Naive B cell (primary cell): ENCODE measurements at places on chromosomes 16 and 17.

DNA sequence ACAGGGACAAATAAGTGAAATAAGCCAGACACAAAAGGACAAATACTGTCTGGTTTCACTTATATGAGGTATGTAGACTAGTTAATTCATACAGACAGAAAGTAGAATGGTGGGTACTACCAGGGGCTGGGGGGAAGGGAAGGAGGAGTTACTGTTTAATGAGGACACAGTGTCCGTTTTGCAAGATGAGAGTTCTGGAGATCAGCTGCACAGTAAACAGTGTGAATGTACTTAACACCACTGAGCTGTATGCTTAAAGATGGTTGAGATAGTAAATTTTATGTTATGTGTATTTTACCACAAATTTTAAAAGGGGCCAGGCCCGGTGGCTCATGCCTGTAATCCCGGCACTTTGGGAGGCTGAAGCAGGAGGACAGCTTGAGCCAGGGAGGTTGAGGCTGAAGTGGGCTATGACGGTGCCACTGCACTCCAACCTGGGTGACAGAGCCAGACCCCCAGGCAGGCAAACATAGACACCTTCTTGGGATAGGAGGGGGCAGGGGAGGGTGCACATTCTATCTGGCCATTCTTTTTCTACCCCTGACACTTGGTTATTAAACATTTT lies 23.5 kb downstream of the LRRC75A start:
- DNase-seq = no peak
- H3K36me3 ChIP-seq = no peaks in the 10 kb centered on the region
- H3K4me1 ChIP-seq = no peaks in the 10 kb centered on the region
- H3K27ac ChIP-seq = no peak overlapping the region
- H3K27me3 ChIP-seq = no peaks in the 10 kb centered on the region
- no peak overlapping the region for H3K4me3 ChIP-seq

DNA sequence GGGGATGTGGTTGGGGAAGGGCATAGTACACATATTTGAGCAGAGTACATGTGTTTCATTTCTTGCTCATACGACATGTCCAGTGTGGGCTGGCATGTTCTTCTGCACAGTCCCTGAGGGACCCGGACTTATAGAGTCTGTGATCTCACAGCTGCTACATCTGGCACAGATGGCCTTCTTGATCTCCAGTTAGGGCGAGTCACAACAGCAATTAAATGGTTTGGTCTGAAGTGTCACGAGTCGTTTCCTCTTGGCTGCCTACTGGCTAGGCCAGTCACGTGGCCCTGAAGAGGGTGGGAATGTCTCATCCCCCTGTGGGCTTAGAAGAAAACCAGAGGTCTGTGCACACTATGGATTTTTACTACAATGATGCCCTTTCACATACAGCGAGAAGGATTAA lies 443.6 kb downstream of the WWOX start:
- H3K27ac ChIP-seq = no peak overlapping the region
- no peak for DNase-seq
- no peak overlapping the region for H3K4me3 ChIP-seq
- no peaks in the 10 kb centered on the region for H3K27me3 ChIP-seq
- H3K4me1 ChIP-seq = peaks cover 5% of the 10 kb centered on the region

DNA sequence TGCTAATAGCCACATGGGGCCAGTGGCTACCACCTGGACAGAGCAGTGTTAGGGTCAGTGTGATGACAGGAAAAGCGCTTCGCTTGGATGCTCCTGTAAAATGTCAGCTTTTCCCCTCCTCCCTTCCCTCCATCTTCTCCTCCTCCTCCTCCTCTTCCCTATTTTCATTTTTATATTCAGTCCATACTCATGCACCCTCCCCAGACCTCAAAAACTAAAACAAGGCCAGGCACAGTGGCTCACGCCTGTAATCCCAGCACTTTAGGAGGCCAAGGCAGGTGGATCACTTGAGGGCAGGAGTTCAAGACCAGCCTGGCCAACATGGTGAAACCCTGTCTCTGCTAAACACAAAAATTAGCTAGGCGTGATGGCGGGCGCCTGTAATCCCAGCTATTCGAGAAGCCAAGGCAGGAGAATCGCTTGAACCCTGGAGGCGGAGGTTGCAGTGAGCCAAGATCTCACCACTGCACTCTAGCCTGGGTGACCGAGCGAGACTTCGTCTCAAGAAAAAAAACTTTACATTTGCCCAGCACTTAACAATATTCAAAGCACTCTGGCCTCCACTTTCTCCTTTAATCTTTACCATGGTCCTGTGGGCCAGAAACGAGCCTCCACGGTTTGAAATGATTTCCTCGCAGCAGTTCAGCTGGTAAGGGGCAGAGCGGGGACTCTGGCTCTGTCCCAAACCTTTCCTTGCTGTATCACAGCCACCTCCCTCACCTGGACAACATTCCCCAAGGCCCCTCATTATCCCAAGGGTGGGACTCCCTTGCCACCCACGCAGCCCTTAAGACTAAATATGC lies 21.8 kb downstream of the ANKRD40 start:
- H3K4me1 ChIP-seq = peaks cover 4% of the 10 kb centered on the region
- H3K4me3 ChIP-seq = no peak overlapping the region
- DNase-seq = no peak
- no peak overlapping the region for H3K27ac ChIP-seq
- no peaks in the 10 kb centered on the region for H3K36me3 ChIP-seq
- H3K27me3 ChIP-seq = peaks cover 19% of the 10 kb centered on the region

GRCh38 chr16:17177242-17177958 lies 293.4 kb downstream of the XYLT1 start:
- no peaks in the 10 kb centered on the region for H3K36me3 ChIP-seq
- H3K4me3 ChIP-seq = no peak overlapping the region
- no peaks in the 10 kb centered on the region for H3K27me3 ChIP-seq
- peak overlapping the region; percentile 83 for H3K27ac ChIP-seq
- DNase-seq = no peak

- H3K27me3 ChIP-seq = no peaks in the 10 kb centered on the region
- no peaks in the 10 kb centered on the region for H3K36me3 ChIP-seq
- DNase-seq = no peak
- no peaks in the 10 kb centered on the region for H3K4me1 ChIP-seq
Measured at GRCh38 chr16:74740795-74741304, 33.8 kb downstream of the FA2H start.

- H3K36me3 ChIP-seq = peaks cover 7% of the 10 kb centered on the region
- peak overlapping the region; percentile 93 for H3K27ac ChIP-seq
- no peaks in the 10 kb centered on the region for H3K27me3 ChIP-seq
- no peak for DNase-seq
- H3K4me1 ChIP-seq = peaks cover 16% of the 10 kb centered on the region
Measured at GRCh38 chr17:44061446-44061845, 5.0 kb downstream of the LSM12 start.

DNA sequence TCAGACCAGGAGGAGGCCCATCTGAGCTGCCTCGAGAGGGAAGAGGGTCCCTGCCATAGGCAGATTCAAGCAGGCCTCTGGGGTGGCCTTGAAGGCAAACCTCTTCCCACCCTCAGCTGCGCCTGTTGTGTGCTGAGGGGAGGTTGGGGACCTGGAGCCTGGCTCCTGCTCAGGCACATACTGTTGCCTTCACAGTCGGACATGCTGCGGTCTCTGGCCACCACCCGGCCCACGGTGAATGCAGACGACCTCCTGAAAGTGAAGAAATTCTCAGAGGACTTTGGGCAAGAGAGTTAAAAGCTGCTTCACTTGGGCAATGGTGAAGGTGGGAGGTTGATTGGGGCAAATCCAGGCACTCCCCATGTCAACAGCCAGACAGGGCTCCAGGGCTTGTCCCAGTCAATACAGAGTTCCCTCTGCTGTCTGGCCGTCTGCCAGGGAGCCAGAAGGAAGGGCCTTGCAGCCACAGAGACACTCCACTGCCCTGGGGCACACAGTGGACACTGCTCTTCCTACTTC lies 6.3 kb downstream of the PDF start:
- no peaks in the 10 kb centered on the region for H3K27me3 ChIP-seq
- H3K4me1 ChIP-seq = peaks cover 34% of the 10 kb centered on the region
- H3K4me3 ChIP-seq = no peak overlapping the region
- no peak for DNase-seq
- H3K27ac ChIP-seq = no peak overlapping the region

- peaks cover 37% of the 10 kb centered on the region for H3K4me1 ChIP-seq
- H3K36me3 ChIP-seq = peaks cover 15% of the 10 kb centered on the region
- peak overlapping the region; percentile 65 for H3K27ac ChIP-seq
- H3K27me3 ChIP-seq = no peaks in the 10 kb centered on the region
- H3K4me3 ChIP-seq = no peak overlapping the region
- no peak for DNase-seq
Measured at GRCh38 chr17:27496005-27496404, 39.8 kb downstream of the KSR1 start.

- no peaks in the 10 kb centered on the region for H3K36me3 ChIP-seq
- no peak overlapping the region for H3K4me3 ChIP-seq
- H3K27me3 ChIP-seq = peaks cover 34% of the 10 kb centered on the region
- no peak overlapping the region for H3K27ac ChIP-seq
- no peaks in the 10 kb centered on the region for H3K4me1 ChIP-seq
Measured at GRCh38 chr17:33803199-33803685, 451.8 kb upstream of the CCL2 start.

DNA sequence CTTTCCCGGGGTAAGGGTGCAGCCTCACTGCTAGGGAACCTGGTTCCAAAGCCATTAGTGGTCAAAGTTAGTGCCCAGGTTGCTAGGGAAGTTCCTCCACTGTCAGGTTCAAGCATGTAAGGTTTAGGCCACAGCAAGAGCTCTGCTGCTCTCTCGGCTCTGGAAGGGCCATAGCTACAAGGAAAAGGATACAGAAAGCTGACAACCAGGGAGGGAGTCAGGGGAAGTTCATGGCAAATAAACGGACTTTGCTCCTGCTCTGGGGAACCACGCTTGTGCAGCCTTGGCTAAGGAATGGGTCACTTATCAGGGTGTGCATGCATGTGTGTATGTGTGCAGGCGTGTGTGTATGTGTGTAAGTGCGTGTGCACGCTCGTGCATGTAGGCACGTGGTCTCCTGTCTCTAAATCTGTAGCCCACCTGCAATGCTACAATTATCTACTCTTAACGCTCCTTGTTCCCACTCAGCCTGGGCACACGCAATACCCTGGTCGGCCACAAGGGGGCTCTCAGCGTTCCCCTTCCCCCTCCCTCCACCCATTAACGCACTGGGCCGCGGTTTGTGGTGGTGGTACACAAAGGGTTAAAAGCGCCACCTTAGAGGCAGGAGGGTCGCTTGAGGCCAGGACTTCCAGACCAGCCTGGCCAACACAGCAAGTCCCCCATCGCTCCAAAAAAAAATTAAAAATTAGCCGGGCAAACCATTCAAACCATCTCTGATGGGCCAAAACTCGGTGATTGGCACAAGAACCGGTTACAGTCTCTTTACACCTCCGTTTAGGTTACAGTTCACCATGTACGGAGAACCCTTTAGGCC lies 48.4 kb upstream of the KDM8 start:
- no peaks in the 10 kb centered on the region for H3K27me3 ChIP-seq
- peaks cover 8% of the 10 kb centered on the region for H3K4me1 ChIP-seq
- H3K27ac ChIP-seq = peak overlapping the region; percentile 50
- no peak overlapping the region for H3K4me3 ChIP-seq
- peak; percentile 48 for DNase-seq

- DNase-seq = no peak
- H3K4me3 ChIP-seq = no peak overlapping the region
- no peaks in the 10 kb centered on the region for H3K4me1 ChIP-seq
- H3K27ac ChIP-seq = no peak overlapping the region
- H3K36me3 ChIP-seq = peaks cover 8% of the 10 kb centered on the region
Measured at GRCh38 chr16:19419698-19420075, 2.0 kb downstream of the TMC5 start.

DNA sequence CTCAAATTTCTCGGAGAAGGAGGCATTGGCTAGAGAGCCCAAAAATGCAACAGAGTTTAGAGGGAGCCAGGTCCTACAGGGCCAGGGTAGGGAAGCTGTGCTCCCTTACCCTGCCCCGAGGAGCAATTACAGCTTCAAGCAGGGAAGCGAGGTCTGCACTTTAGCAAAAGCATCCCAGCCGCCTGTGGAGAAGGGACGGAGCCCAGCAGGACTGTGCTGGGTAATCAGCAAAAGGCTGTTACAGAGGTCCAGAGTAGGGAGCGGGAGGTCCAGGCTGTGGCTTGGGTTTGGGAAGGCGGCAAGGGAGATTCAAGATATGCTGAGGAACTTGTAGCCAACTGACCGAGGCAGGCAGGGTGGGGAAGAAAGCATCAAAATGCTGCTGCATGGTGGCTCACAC lies 162.6 kb downstream of the TMEM132E start:
- H3K36me3 ChIP-seq = no peaks in the 10 kb centered on the region
- no peaks in the 10 kb centered on the region for H3K4me1 ChIP-seq
- peaks cover 20% of the 10 kb centered on the region for H3K27me3 ChIP-seq
- DNase-seq = no peak
- no peak overlapping the region for H3K4me3 ChIP-seq
- no peak overlapping the region for H3K27ac ChIP-seq

DNA sequence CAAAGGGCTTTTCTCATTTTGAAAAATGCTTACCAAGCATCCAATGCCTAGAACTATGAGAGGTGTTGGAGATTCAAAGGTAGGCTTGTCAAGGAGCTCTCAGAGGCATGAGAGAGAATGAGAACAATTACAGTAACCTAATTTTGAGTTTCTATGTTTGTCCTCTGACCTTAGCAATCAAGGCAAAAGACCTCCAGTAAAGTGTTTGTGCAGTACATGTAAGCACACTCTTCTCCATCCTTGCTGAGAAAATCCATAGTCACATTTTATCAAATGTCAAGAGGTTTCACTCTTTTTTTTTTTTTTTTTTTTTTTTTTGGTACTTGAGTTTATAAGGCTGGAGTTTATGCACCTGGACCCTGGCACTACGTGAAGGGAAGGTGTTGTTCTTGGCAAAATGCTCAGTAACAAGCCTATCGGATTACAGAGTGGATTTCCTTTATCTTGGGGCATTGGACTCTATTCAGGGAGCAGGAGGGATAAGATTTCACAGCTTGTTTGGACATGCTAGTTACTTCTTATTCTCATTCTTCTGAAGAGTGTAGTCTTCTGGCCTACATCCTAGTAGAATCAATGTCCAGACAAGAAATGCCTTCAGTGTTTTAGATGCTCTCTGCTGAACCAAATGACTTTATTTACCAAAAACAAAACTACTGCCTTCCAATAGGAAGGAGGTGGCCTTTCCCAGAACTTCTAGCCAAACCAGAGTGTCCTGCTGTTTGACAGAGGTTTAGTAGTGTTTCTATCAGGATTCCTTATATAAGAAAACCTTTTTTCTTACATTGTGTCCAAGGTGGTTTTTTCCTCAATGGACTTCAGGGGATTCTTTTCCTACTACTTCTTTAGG lies 21.9 kb downstream of the KCNJ2 start:
- H3K4me3 ChIP-seq = no peak overlapping the region
- no peaks in the 10 kb centered on the region for H3K36me3 ChIP-seq
- no peak for DNase-seq
- H3K4me1 ChIP-seq = no peaks in the 10 kb centered on the region
- no peak overlapping the region for H3K27ac ChIP-seq
- no peaks in the 10 kb centered on the region for H3K27me3 ChIP-seq

DNA sequence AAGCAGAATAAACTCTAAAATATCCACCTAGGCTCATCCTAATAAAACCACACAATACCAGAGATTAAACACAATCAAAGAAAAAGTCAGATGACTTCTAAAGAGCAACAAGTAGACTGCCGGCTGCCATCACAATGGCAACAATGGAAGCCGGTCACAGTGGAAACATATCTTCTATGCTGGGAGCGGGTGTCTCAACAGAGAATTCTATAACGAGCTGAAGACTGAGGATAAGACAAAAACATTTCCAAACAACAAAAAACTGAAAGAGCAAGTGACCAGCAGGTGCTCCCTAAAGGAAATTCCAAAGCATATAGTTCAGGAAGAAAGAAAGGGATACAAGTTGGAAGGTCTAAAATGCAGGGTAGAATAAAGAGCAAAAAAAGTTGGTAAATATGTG lies 8.9 kb downstream of the NSMCE1 start:
- no peak overlapping the region for H3K4me3 ChIP-seq
- no peak overlapping the region for H3K27ac ChIP-seq
- peaks cover 18% of the 10 kb centered on the region for H3K36me3 ChIP-seq
- no peak for DNase-seq
- H3K4me1 ChIP-seq = peaks cover 58% of the 10 kb centered on the region
- H3K27me3 ChIP-seq = no peaks in the 10 kb centered on the region
